ENCODE measurements at places on chromosomes 7 and 10.

DNA sequence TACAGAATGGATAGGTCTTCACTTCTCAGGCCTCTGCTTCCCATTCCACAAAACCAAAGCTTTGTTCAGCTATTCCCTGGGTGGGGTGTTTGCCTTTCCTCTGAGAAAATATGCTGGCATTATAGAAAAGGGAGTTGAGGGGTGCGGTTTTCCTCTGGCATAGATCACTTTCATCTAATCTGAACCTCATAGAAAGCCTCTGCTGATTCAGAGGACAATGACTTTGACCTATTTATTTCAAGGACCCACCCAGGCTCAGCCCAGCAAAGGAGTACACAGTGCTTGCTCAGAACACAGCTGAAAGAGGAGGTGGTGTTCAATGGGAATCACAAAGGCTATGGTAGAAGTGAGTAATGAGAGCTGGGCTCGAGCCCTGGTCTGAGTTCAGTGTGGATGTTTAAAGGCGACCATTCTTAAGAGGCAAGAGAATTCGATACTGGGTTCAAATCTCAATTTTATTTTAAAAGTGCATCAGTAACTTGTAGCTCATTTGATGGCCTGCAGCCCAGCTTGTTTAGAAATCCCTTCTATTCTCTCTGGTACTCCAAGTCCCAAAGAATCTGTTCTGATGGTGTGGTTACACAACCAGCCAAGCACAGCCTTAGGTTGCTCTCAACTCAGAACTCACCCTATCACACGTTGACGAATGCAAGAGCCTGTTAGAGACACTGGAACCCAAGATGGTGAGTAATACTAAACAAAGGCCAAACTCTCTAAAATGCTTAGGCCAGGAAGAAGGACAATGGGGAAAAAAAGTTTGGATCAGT is 1012.8 kb downstream of the LRMDA start:
- DNase-seq = no peak

GRCh38 chr7:50826371-50827172 is 43.9 kb upstream of the GRB10 start:
- DNase-seq = no peak

DNA sequence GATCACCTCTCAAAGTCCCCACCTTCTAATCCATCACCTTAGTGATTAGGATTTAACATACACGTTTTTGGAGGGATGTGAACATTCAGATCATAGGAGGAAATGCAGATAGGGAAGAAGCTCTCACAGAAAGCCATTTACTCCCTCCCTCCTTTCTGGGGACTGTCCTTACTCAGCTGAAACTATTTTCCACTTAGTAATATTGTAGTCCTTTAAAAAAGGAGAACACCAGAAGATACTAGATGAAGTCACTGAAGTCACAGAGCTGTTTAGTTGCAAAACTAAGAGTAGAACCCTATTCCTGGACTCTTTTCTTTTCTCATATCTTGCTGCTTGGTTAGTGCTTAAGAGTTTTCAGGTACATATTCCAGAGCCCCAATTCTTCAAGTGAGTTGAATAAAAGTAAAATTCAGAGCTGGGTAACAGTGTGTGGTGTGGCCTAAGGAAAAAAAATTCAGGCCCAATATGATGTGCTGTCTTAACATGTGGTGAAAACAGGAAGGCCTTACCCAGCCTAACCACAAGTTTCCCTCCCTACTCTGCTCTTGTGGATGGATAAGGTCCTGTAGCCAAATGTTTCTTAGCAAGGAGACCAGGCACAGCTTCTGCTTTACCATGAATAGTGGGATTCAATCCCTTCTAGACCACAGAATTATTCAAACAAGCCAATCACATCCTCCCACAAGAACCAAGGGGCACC is 135.7 kb downstream of the INHBA start:
- DNase-seq = no peak

DNA sequence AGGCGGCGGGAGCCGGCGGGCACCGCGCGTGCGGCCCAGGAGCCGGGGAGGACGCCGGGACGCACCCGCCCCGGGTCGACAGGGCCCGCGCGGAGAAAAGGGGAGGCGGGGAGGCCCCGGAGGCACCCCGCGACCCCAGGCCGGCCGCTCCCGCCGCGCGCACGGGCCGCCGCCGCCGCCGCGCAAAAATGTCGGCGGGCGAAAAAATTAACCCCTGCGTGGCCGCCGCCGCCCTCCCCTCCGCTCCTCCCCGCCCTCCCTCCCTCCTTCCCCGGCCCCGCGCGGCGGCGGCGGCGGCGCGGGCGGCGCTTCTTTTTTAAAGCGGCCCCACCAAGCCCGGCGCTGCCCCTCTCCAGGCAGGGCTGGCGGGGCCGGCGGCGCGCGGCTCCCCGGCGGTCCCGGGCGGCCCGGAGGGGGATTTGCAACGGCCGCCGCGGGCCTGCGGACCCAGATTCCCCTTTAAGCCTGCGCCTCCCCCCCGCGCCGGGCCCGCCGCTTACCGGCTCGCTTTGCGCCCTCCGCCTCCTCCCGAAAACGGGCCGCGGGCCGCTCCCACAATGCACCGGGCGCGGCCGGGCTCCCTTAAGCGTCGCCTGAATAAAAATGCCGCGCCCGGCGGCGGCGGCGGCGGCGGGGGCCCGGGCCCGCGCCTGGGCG is 465 bp downstream of the SEPHS1 start:
- DNase-seq = peak; percentile 48

DNA sequence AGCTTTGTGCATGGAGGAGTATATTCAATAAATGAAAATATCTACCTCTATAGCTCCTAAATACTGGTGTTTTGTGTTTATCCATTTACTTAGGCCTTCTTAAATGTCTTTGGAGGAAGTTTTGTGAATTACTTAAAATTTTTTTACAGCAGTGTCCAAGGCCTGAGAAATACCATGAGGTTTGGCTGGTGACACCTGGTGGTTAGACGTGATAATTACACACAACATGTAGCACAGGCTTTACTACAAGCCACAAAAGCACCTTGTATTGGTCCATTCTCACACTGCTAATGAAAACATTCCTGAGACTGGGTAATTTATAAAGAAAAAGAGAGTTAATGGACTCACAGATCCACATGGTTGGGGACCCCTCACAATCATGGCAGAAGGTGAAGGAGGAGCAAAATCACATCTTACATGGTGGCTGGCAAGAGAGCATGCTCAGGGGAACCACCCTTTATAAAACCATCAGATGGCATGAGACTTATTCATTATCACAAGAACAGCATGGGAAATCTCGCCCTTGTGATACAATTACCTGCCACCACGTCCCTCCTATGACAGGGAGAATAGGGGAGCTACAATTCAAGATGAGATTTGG is 20.6 kb downstream of the HYAL4 start:
- no peak for DNase-seq

DNA sequence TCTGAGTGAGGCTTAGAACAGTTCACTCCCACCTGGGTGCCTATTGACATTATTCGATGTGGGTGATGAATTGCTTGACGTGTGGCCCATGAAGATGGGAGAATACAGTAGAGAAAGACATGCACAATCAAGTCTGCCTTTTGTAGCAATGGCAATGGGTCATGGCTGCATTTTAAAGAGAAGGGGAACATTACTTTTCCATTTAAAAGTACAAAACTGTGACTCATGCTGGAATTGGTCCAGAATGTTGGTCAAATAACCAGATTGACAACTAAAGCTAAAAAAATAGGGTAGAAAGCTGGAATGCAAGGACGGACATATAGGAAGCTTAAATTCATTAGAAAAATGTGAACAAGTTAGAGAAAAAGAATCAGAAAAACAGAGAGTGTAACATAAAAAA is 104.1 kb upstream of the SLC25A13 start:
- DNase-seq = no peak

GRCh38 chr10:112912410-112912928 is 37.6 kb upstream of the TCF7L2 start:
- DNase-seq = no peak

DNA sequence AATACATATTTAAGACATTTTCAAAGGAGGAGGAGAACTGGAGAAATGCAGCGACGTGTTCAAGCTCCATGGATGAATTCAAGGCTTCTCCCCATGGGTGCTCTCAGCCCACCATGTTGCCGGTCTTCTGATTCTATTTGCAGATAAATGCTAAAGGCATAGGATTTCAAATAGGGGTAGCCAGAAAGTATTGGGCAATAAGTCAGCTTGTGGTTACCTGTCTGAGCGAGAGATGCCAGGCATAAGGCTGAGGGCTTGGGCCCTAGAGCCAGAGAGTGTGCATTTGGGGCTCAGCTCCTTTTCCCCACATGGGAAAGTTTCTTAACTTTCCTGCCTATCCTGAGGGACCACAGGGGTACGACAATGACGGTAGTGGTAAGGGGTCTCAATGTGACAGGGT is 180.0 kb downstream of the PARD3 start:
- no peak for DNase-seq

All from stimulated activated CD8-positive, alpha-beta memory T cell treated with anti-CD3 and anti-CD28 coated beads, Interleukin-15, amount 100 ng/mL, for 4 hours (primary cell).